ENCODE measurements at places on chromosomes 2 and 18.

- DNase-seq: no peak
Observed at GRCh38 chr2:184689638-184690037, 91.3 kb downstream of the ZNF804A start.

DNA sequence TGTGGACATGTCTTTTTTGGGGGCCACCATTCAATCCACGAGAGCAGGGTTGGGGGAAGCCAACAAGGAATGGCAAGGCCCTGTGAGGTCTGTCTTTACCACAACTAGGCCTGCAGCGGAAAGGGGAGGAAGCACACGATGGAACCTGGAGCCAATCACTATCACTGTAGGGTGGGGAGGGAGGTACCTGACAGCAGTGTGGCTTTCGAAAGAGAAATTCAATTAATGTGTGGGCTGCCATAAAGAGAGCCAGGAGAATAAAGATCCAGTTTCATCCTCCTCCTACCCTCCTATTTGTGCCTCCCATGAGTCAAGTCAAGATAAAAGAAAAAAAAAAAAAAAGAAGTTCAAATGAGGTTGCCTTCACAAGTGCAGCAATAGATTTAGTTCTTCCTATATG is 18.9 kb upstream of the RBMS1 start:
- DNase-seq: no peak

DNA sequence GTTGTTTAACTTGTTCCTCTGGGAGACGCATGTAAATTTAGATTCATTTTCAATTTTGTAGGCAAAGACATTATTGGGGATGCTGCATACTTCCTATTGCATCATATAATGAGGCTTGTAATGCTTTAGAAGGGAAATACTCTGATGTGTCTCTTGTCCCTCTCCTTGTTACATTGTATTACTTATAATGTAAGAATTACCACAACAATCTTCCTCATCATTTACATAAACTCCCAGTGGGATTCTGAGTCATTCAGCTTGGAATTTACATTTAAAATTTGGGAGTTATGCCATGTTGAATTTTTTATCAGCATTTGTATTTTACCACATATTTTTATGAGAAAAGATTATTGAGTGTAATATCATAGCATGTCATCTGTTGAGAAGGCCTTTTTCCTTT is 963.4 kb upstream of the NRXN1 start:
- no peak for DNase-seq

- no peak for DNase-seq
Observed at GRCh38 chr2:145253492-145253891, 733.6 kb upstream of the ZEB2 start.

DNA sequence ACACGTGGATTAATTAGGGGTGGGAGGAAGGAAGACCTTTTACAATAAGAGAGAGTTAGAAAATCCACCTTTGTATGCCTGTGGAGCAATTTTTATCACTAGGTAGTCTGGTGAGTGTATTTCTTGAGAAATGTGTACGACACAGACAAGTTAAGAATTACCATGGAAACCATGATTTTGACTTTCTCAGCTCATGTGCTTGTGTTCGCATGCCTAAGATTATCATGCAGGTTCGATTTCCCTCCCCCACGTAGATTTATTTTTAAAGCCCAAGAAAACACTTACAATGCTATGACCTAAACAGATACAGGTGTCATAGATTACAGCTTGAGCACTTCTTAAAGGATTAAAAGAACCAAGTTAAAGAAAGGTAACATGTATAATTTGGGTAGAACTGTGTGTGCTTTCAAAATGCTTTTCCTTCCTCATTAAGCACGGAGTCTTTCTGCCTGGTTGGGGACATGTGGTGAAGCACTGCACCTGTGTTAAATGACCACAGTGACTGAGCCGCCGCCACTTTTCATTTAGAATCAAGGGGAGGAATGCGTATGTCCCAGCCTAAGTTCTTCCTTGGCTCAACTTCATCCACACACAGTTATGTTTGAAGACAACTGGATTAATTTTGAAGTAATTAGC is 16.6 kb downstream of the SERTAD2 start:
- no peak for DNase-seq

DNA sequence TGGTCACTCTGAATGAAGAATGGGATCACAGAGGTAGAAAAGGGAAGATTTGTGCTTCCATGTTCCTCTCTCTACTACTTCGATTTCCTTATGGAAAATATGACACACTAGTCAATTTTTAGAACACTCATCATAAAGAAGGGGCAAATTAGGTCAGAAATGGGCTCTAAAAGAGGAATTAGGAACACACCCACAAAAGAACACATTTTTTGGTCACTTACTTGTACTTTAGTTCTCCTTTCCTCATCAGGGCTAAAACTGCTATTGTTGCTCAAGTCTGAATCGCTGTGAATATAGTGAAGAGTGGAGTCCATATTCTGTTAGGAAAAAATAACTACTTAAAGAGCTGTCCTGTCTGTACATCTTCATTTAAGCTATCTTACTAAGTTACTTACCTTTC is 52.6 kb downstream of the PPP4R1 start:
- DNase-seq: no peak

- DNase-seq: no peak
Observed at GRCh38 chr18:78683191-78684010, 296.2 kb upstream of the SALL3 start.

GRCh38 chr2:210660-211059 is 53.2 kb downstream of the SH3YL1 start:
- DNase-seq: no peak

GRCh38 chr2:117212562-117212961 is 601.9 kb upstream of the DDX18 start:
- no peak for DNase-seq

- DNase-seq: no peak
Observed at GRCh38 chr2:151632993-151633565, 101.2 kb downstream of the NEB start.
